ENCODE measurements at places on chromosomes 3 and 15.

- DNase-seq = no peak
Observed at GRCh38 chr3:193821151-193821668, 228.2 kb downstream of the OPA1 start.

- no peak for DNase-seq
Observed at GRCh38 chr3:30189900-30190299, 416.5 kb upstream of the TGFBR2 start.

GRCh38 chr3:112699436-112699978 is 58.6 kb upstream of the CCDC80 start:
- no peak for DNase-seq

DNA sequence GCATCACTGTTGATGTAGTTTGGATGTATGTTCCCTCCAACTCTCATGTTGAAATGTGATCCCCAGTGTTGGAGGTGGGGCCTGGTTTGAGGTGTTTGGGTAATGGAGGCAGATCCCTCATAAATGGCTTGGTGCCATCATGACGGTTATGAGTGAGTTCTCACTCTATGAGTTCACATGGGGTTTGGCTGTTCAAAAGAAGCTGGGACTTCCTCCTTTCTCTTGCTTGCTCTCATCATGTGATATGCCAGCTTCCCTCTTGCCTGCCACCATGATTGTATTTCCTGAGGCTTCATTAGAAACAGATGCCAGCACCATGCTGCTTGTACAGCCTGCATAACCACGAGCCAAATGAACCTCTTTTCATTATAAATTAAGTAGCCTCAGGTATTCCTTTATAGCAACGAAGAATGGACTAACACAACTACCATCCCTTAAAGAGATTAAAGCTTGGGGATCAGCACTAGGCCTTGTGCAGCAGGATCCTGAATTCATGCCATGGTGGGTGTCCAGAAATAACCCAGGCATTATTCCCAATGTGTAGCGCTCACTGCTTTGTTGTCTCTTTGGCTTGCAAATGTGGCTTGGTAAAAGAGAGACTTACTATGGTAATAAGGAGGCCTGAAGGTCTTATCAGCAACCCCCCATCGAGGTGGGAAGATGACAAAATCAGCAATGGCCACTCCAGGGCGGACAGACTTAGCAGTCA is 41.9 kb downstream of the NDUFB4 start:
- no peak for DNase-seq

DNA sequence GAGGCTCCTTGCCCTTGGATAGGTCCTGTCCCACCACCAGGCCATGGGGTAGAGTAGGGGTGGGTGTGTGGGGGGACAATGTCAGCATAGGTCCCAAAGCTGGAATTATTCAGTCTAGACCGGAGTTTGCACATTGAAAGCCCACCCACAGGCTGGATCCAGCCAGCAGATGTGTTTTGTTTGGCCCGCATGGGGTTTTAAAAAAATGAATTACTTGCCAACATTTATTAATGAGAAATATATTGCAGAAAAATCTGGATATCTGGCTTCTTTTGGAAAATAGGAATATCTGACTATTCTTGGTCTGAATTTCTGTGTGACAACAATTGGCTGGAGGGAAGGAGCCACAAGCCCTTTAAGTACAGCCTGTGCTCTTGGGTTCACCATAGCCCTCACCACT is 17.3 kb upstream of the LRIG1 start:
- no peak for DNase-seq

Measured in NCI-H774 (cell line).